ENCODE measurements at places on chromosomes 16 and 17.

DNA sequence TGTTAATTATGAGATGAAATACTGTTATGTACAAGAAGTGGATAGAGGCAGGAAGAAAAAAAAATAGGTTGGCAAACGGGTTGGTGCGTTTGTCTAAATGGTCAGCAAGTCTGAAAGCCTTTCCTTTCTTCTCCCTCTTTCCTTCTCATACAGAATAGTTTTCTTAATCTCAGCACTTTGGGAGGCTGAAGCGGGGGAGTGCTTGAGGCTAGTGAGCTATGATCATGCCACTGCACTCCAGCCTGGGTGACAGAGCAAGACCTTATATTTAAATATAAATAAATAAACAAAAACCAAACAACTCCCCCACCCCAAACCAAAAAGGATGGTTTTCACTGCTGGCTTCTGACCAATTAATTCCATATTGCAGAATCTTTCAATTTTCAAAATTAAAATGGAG lies 74.7 kb upstream of the CORO6 start:
- no peak for DNase-seq

DNA sequence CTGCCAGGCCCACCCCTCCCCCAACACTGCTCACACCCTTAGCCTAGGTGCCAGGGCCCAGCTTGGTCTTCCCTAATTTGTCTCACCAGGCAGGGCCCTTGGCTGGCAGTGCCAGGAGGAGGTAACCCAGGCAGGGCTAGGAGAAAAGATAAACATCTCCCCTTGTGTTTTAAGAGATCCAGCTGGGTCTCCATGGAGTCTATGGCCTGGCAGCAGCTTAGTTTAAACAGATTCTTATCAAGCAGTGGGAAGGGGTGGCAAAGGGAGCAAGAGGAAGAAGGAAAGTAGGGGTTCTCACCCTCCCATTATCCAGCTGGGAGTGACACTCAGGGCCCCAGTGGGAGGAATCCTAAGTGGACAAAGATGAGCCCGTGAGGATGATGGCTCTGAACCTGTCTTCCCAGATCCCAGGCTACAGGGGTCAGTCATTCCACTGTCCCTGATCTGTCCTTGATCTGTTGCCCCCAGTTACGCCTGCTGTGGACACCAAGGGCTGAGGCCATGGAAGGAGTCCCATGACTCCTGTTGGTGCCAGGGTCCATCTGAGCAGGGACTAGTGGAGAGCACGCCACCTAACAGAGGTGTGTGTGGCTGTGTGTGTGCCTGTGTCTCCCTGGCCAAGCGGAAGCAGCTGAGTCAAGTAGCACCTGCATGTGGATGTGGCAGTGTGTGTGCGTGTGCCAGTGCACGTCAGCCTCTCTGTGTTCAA lies 47.4 kb upstream of the MEIOC start:
- no peak for DNase-seq

DNA sequence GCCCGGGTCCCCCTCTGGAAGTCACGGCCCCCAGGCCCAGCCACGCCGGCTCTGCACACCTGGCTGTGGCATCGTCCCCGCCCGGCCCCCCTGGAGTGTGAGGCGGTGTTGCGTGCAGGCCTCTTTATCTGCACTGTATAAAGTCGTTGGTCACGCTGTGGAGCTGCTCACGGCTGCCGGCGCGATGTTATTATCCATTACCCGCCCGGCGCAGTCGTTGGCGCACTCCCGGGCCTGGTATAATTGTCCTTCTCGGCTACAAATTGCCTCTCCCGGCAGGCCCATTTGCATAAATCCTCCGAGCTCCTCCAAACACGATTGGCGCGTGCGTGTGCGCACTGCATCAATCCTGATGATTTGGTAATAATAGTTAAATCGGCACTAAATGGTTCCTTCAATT lies 57.8 kb downstream of the BAHCC1 start:
- DNase-seq, result no peak

DNA sequence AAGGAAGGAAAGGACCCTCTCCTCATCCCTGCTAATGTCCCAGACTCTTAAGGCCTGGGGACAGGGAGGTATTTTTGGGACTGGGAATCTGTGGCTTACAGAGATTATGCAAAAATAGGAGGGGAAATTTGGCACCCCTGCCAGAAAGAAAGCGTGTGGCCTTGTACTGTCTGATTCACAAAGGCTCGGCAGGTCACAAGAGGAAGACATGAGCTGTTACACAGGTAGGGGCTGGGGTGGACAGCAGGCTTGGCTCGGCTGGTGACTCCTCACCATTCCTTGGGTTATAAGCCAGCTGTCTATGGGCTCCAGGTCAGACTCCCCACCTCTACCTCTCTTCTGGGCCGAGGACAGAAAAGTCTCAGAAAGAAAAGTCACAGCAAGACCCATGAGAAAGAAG lies 20.7 kb upstream of the SREBF1 start:
- DNase-seq, result no peak

DNA sequence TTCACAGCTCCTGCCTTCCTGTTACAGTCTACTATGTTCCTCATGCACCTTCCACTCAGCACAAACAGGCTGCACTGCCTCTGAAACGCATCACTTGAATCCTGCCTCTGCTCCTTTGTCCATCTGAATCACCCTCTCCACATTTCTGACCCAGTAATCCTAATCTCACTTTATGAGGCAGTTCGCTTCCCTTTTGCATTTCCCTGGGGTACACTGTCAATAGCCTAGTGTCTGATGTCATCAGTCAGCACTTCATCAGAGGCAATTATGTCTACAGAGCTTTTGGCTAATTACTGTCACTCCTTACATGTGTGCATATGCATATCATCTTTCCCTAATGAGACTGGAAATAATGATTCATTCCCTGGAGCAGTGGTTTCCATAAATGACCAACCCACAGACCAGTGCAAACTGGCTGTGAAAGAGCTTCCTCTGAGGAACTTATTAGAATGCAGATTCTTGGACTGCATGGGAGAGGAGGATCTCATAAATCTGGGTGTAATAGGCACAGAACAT lies 23.6 kb downstream of the CA4 start:
- no peak for DNase-seq

DNA sequence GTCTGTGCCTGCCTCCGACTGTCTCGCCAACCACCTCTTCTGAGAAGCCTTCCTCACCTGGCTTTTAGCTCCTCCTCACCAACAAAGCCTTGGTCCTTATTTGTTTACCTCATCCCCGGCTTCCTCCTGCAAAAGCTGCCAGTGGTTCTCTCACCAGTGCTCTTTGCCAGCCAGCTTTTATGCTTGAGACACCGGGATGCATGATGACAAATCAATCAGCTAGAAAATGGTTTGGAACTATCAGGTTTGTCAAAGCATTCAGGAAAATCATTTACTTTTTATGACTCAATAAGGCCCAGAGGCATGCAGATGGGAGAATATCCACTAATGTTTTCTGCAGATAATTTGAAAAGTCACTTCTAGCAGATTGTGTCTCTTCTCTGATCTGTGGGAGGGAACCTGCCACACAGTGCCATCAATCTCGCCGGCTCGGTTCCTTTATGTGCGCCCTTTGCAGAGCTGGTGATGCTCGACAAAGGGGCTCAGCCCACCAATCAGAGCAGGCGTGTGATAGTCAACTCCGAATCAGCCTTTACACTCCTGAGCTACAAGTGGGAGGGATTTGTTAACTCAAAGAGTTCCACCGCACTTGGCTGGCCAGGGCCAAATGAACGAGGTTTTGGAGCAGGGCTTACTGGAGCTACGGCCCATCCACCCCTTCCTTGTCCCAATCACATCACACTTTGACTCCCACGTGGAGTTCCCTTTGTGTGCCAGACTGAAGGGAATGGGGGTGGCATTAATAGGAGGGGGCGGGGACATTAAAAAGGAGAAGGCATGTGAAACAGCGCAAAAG lies 85.8 kb downstream of the MRC2 start:
- DNase-seq, result no peak

- no peak for DNase-seq
Observed at GRCh38 chr17:76626442-76626841, 17.1 kb downstream of the ST6GALNAC1 start.

GRCh38 chr17:32302860-32303649 lies 37.4 kb downstream of the RHBDL3 start:
- DNase-seq, result no peak

DNA sequence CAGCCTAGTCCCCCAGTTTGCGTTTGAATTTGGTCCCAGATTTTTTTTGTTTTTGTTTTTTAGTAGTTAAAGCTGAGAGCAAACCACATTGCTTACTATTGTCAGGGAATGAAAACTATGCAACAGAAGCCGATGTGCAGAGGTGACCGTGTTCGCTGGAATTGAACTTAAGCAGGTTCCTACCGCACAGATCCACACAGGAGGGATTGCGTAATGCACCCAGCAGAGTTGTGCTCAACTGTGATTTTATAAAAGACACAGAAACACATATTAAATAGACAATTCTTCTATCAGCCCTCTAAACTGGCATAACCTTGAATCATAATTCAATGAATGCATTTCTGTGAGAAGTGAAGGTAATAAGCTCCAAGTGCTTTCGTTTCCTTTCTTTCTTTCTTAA lies 443.0 kb downstream of the WWOX start:
- DNase-seq, result no peak

DNA sequence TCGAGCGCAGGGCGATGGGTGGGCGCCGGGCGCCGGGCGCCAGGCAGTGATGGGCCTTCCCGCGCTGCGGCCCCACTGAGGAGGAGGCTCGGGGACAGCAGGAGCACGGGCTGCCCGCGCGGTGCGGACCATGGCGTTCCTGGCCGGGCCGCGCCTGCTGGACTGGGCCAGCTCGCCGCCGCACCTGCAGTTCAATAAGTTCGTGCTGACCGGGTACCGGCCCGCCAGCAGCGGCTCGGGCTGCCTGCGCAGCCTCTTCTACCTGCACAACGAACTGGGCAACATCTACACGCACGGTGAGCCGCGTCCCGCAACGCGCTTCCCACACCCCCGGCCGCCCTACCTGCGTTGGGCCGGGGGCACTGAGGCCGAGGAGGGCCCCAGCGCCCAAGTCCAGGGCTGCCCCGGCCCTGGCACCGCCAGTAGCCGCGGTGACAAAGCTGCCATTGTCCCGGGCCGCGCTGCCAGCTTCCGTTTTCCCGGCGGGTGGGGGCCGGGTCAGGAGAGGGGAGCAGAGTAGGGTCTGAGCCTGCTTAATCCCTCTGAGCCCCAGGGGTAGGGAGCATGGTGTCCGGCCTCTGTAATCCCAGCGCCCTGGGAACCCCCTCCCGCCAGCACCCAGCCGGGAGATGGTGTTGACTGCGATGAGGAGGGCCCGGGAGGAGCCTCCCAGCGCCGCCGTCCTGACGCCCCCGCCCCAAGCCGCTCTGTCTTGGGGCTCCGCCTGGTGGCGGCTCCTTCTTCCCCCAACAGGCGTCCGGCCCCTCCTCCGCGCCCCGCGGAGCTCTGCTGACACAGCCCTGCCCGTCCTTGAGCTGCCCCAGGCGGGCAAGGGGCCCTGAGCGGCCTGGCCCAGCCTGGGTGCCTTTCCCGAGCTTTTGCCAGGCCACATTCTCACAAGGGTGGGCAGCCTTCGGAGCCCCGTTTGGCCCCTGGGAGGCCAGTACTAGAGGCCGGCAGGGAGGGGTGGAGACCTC lies 685 bp downstream of the PAQR4 start:
- peak; percentile 89 for DNase-seq

DNA sequence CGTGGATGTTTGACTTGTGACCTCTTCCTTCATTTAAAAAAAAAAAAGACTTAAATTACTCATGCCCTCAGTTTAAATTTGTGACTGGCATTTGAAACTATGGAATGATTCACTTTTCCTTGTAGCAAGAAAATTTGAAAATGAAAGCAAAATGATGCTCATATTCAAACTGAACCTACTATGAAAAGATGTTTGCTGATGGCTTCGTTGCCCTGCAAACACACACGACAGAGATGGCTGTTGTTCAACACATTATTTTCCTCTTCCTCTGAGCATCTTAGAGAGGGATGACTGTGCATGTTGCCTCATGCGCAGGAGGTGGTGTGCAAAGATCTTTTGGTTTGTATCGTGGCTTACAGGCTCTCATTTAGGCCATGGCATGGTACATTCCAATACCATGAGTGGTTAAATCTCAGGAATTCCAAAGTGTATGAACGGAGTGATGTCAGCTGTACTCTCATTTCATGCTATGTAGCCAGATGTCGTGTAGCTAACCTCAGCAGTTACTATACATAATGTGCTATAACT lies 164.5 kb downstream of the PRKCA start:
- no peak for DNase-seq

DNA sequence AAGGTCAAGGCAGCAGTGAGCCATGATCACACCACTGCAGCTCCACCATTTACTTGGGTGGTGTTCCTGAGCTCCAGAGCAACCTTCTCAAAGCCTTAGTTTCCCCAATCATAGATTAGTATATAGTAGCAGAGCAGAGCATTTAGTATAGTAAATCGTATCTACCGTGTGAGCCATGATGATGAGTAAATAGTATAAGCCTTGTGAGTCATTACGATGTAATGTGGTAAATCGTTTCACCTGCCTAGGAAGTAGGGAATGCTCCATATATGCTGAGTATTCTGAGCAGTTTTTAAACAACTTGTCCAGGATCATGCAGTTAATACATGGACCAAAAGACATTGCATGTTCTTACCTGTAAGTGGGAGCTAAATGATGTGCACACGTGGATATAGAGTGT lies 66.4 kb downstream of the SCNN1B start:
- DNase-seq, result no peak

DNA sequence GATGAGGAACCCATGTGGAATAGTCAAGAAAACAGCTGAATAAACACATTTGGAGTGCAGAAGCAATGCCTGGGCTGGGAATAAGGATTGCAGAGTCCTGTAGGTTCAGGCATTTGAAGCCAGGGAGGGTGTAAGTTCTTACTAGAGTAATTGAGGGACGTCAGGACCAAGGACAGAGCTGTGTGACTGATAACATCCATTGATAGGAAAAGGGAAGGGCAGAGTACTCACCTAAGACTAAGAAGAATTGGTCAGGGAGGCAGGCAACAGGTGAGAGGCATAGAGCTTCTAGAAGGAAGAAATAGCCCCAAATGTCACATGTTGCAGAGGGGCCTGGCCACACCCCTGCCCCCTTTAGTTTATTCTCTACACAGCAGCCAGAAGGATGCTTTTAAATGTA lies 79.8 kb upstream of the TMEM132E start:
- peak; percentile 12 for DNase-seq

DNA sequence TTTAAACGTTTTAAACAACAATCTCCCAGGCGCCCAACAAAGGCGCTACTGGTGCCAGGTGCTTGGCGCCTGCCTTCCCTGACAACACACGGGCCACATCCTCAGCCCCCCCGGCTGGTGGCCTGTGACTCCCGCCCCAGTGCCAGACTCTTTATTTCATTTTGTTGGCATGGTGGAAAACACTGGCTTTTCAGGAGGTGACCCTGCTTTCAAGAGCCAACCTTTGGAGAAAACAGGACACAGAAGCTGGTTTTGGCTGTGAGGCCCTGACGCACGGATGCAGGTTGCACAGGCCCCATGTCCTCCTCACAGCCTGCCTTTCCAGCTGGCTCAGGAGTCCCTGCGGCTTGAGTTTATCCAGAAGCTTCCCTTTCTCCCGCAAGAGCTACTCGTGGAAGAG lies 100.0 kb downstream of the METRNL start:
- no peak for DNase-seq

Measured in NAMALWA (cell line).